ENCODE measurements at places on chromosomes 13 and 19.
A peak's percentile ranks its signal among the peaks of the same experiment; 100 is the strongest.

GRCh38 chr13:67642657-67643056 is 412.5 kb upstream of the PCDH9 start:
- no peak for DNase-seq

- DNase-seq, result no peak
These were observed 46.7 kb upstream of the DCUN1D2 start for GRCh38 chr13:113537205-113537604.

GRCh38 chr19:29545866-29546582 is 20.2 kb downstream of the VSTM2B start:
- DNase-seq, result peak; percentile 14

DNA sequence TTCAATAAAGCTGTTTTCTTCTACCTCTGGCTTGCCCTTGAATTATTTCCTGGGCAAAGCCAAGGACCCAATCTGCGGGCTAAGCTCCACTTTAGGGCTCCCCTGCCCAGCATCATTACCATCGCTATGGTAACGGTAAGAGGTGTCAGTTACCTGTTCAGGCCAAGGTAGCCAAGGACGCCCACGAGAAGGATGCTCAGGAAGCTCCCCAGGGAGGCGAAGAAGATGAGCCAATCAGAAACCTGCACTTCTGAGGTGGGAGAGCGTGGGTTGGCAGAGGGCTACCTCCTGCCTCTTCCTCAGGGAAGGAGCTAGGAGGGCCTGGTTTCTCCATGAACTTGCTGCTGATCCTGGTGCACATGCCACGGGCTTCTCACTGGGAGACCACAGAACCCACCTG is 24.7 kb downstream of the IL12RB1 start:
- DNase-seq, result peak; percentile 39

DNA sequence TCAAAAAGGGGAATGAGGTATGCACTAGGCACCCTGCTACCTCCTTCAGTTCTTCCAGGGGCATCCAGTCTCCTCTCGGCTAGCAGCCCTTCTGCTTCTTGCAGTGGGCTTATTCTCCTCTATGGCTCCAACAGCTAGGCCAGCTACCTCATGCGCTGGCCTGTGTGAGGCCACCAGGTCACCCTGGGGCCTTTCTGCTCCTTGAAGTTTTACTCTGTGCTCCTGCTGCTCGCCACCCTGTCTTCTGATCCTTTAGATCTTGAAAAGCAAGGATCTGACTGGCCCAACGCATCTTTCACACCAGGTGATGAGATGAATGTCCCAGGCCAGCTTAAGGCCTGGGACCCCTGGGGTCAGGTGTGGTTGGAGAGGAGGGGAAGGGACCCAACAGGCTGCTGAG is 66.2 kb downstream of the RUBCNL start:
- no peak for DNase-seq

GRCh38 chr13:113639616-113640262 is 18.3 kb downstream of the ATP4B start:
- peak; percentile 11 for DNase-seq

- DNase-seq, result no peak
These were observed 291.5 kb upstream of the ZNF507 start for GRCh38 chr19:32053861-32054260.

DNA sequence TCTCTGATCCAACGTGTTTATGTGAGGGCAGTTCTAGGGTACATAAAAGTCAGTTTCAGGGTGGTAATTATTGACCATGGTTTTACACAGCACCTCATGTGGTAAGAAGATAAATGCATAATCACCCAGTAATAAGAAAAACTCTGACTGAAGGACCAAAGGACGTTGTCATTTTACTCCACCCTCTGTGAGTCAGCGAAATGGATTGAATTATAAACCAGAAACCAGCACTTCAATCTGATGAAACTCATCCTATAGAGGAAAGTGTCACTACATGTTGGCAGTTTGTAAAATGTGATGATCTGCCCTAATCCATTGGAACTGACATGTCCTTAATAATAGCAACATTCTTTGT is 406.8 kb downstream of the KLF5 start:
- no peak for DNase-seq

DNA sequence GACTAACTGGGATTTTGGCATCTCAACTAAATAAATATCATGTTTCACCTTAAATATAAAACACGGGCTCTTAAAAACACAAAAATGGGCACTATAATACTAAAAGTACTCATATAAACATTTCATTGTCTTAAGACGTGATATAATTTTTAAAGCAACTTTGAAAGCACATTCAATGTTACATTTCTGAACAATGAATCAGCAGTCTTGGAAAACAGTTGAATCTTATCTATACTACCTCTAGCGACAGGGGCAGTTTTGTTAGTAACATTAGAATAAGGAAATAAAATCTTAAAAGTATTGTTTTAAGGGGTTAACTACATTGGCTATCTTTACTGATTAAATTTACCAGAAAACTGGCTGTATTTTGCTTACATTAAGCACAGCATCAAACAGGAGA is 156.9 kb downstream of the UGGT2 start:
- no peak for DNase-seq

DNA sequence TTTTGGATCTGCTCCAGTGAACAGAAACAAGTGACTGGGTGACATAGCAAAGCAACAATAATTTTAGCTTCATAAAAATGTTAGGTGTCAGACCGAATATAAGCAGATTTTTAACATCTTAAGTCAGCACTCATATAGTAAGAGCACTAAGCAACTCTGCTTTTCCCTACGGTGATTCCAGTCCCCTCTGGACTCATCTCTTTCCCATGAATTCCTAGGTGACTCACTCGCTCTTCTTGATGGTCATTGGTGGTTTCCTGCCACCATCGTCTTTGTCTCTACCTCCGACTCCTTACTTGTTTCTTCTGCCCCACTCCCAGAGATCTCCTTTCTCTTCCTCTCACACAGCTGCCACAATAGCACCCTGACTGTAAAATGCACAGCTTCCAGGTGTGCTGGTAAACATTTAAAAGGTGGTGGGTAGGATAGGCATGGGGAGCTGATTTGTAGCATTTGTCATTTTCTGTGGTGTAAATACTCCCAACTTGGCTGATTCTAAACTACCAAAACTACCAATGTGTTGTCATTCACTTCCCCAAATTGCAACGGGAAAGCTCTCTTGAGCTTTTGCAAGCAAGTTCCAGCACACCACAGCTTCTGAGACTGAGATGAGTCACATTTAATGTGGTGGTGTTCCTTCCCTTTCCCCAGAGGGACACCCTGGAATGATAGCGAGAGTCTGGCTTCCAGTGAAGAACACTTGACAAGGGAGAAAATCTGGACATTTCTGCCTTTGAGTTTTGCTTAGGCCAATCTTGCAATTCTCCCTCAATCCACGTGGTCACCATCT is 42.8 kb upstream of the CLDN10 start:
- DNase-seq, result no peak

GRCh38 chr13:94394723-94395122 is 84.8 kb downstream of the DCT start:
- no peak for DNase-seq

DNA sequence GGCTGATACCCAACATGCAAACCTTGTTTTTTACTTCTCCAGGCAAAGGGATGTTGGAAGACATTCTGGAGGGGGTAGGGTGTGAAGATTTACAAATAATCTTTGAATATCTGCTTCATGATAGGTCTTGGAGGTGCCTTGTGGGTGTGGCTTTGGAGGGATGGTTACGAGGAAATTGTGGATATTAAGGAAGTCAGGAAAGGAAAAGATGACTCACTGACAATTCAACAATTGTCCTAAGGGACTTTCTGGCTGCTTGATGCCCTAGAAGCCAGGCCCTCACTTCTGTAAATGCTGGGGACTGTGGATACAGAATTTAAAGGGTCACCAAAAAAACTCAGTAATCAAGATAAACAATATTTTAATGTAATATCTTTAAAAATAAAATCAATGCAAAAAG is 37.4 kb upstream of the ZNF527 start:
- DNase-seq, result no peak

DNA sequence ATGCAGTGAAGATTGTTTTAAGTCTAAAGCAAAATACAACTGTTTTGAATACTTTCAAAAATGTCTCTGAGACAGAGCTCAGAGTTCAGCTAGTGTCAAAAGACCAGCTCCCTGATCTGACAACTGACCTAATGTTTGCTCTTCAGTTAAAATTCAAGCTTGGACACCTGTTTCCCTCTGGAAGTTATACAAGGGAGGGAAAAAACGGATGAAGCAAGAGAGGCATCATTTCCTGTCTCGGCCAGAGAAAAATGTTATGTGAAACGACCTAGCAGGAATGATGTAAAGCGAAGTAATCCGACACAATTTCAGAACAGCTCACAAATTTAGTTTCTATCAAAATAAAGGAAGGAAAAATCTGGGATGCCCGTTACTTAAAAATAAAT is 59.4 kb downstream of the ZAR1L start:
- no peak for DNase-seq

DNA sequence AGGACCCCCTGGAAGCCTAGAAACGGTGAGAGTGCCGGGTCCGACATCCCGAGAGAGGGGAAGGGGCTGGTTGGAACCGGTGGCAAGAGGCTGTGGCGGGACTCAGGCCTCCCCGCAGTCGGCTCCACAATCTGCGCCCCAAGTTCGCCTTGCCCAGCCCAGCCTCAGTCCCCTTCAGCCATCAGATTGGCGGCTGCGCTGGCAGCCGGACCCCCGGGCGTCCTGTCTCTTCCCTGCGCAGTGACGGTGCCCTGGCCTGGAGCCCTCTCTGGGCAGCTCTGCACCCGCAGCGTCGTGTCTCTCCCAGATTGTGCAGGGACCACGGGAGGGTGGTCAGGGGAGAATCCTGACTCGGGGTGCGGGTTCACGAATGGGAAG is 315 bp downstream of the ZNF492 start:
- no peak for DNase-seq

GRCh38 chr19:35528218-35529038 is at the start of gene SBSN:
Gene SBSN (minus strand): TSS chr19:35528311. CDS start chr19:35528281, 30 bp downstream.
- DNase-seq, result no peak

DNA sequence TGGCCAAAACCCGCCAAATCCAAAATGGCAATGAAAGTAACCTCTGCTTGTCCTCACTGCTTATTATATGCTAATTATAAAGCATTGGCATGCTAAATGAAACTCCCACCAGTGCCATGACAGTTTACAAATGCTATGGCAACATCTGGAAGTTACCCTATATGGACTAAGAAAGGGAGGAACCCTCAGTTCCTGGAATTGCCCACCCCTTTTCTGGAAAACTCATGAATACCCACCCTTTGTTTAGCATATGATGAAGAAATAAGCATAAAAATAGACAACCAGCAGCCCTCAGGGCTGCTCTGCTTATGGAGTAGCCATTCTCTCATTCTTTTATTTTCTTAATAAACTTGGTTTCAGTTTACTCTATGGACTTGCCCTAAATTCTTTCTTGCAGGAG is 269.8 kb downstream of the OLFM4 start:
- DNase-seq, result no peak

GRCh38 chr19:47518139-47518538 is 3.3 kb upstream of the NAPA start:
- DNase-seq, result no peak

DNA sequence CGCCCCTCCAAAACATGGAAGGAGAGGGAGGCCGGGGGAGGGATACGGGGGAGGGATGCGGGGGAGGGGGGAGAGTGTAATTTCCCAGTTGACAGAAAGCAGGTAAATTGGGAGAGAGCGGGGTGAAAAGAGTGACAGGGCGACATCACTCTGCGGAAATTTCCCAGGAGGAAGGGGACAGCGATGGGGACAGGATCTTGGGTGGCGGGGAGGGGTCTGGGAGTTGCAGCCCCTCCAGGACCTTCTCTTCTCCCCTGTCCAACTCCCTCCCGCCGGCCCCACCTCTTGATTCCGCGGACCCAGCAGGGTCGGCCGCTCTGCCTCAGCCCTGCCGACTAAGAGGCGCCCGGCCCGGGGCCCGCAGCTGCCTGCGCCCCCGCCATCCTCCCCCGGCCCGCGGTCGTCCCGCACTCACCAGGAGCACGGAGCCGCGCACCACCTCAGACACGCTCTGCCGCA is 108.0 kb upstream of the DOCK9 start:
- peak; percentile 61 for DNase-seq

GRCh38 chr19:52270266-52270885 is 989 bp downstream of the ZNF766 start:
- no peak for DNase-seq

DNA sequence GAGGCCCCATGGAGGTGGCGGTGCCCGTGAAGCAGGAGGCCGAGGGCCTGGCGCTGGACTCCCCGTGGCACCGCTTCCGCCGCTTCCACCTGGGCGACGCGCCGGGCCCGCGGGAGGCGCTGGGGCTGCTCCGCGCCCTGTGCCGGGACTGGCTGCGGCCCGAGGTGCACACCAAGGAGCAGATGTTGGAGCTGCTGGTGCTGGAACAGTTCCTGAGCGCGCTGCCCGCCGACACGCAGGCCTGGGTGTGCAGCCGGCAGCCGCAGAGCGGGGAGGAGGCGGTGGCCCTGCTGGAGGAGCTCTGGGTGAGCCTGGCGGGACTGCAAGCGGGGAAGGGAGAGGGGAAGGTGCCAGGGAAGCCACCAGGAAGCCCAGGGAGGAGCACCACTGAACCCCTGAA is 5.8 kb downstream of the ZNF444 start:
- DNase-seq, result no peak

GRCh38 chr19:6481541-6482342 is at the start of gene DENND1C:
Gene DENND1C (minus strand): TSS chr19:6481787. CDS start chr19:6481695, 92 bp downstream.
- no peak for DNase-seq

DNA sequence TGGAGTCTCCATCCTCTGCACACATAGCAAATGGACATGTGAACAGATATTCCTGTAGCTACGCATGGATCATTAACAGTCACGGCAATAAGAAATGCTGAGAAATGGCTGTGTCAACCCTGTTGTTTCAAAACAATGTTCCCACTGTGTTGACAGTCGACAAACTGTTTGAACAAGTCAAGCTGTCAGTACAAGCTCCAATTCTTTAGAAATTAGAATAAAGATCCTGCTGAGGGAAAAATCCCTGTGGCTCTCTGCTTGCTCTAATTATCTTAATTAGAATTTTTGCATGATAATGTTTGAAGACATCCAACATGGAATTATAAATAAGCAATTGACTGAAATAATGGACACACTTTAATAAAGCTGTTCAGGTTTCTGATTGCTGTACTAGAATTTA is 37.9 kb upstream of the CPB2 start:
- DNase-seq, result no peak

- DNase-seq, result no peak
These were observed 95.0 kb downstream of the ARHGEF7 start for GRCh38 chr13:111210091-111210490.

DNA sequence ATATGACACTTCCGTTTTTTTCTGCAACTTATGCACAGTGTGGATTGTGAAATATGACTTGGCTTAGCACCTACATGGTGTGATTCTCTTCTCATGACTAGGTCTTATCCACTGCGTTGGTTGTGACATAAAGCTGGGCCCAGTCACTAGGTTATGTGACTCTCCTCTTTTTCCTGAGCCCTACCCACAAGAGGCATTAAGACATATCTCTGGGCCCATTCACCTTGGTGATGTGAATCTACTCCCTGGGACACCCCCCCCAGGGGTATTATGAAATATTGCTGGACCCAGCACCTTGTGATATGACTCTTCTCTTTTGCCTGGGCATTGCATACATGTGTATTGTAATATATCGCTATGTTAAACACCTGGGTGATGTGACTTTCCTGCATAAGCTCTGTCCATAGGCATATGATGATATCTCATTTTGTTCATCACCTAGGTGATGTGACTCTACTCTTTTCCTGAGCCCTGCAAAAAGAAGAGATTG is 85.8 kb upstream of the ZNF43 start:
- DNase-seq, result no peak

GRCh38 chr19:54608792-54609191 is 15.4 kb downstream of the LILRA1 start:
- no peak for DNase-seq

Measured in dorsolateral prefrontal cortex (tissue), 122 donors.